Kidney capillary endothelial cell (primary cell): ENCODE measurements at places on chromosomes 7 and 10.

DNA sequence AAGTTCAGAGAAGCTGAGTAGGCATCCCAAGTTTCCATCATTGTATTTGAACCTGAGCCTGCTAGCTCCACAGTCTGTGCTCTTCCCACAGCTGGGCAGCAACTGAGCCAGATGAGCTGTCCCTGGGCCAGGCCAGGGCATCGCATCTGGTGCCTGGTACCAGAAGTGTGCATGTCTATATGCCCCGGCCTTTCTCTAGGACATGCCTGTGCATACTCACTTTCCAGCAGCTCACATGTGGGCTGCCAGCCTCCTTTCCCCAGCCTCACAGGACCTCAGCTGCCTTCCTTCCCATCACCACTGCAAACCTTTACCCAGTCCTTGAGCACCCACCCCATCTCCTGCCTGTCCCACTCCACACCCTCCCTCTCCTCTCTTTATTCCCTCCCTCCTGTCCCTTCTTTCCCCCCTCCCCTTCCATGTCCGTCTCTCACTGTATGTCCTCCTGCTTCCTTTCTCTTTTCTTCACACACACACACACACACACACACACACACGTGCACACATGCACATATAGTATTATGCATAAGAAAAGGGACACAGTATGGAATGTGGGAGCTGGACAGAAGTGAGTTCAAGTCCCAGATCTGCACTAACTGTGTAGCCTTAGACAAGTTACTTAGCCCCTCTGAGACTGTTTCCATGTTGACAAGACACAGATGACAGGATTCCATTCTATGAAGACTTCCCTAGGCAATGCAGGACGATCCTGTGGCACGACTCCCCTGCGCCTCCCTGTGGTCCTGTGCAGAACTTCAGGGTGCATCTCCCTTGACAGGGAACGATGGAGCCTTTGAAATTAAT, 10.9 kb downstream of the CDHR1 start:
- peak; percentile 36 for DNase-seq

DNA sequence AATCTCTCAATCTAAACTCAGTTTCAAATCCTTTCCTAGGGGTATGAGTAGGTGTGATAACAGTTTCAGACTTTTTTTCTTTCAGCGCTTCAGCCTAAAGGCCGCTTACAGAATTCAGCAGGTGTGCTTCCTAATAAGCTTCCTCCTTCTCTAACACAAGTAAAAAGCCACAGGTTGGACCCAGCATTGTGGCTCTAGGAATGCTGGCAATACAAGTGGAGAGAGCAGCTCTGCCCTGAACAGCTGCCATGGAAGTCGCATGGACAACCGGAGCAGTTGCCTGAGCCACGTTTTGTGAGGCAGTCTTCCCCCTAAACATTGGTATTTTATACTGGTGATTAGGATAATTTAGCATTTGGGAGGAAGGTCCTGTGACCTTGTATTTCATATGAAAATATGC, 83.5 kb downstream of the ST7 start:
- no peak for DNase-seq

DNA sequence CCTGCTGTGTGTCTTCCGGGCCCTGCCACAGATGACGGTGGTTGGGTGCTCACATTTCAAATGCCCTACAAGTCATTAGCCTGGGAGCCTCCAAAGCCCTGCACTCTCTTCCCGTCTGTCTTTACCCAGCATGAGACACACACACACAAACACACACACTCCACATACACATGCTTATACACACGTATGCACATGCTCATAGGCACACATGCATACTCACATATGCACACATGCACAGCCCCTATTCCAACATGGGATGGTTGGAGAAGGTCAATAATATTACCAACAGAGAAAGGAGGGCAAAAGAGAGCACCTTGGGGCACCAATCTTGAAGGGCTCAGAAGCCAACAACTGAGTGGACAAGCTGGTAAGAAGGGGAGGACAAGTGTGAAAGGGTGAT, 19.0 kb downstream of the SUN3 start:
- no peak for DNase-seq

GRCh38 chr7:21104124-21104500, 317.4 kb upstream of the SP8 start:
- no peak for DNase-seq

DNA sequence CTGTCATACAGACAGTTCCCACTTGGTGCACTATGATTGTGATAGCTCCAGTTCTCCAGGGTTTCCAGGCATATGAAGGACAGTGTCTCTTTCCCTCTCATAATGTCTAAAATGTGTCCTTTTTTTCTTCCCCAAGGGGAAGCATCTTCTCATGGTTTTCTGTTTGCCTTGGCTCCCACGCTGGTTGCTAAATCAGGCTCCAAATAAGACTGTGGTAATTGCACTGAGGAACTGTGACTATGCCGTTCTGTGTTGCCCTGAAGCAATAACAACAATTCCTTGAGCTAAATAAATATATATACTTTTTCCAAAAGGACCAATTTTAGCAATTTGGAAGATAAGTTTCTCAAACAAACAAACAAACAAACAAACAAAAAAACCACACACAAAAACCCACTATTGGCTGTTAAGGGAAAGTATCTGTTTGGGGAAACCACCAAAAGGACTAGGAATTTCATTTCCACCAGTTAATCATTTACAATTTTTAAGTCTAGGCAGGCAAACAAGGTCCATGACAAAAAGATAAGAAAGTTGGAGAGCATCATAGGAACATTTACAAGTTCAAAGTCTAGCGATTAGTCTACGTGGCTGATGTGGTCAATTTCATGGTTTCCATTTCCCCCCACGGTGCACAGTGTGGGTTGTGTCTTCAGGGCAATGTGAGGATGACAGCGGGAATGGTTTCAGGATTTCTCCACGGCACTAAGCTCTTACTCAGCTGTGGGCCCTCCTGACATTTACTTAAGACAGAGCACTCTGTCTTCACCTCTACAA, 62.4 kb downstream of the THNSL1 start:
- DNase-seq, result no peak

DNA sequence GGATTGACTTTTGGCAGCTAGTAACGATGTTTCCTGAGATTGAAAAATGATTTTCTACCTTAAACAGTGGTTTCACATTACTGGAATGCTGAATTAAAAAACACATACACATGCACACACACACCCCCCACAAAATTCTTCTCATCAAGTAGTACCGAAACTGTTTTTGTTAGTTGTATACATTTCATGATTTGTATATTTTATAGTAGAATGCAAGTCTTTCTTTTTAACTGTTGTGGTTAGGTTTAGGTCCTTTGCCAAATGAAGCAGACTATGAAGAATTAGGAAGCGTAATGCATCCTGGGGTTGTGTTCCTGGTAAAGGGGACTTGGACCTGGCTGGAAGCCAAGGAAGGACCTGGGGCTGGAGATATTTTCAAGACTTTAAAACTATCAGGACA, 505.8 kb downstream of the SUGCT start:
- no peak for DNase-seq

DNA sequence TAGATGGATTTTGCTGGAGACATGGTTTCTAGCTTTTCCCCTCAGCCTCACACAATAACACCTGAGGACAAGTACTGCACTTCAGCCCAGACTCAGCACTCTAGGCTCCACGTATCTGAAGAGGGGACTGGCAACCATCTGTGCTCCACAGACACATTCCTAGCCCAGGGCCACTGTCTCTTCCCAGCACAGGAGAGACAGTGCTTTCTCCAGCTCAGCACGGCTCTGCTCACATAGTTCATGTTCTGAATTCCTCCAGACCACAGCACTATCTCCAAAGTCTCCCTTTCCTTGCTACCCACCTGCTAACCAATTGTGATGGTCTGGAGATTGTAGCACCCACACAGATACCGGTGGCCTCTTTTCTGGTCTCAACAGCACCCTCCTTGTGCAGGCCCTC, 114.5 kb downstream of the HTR7 start:
- DNase-seq, result no peak

DNA sequence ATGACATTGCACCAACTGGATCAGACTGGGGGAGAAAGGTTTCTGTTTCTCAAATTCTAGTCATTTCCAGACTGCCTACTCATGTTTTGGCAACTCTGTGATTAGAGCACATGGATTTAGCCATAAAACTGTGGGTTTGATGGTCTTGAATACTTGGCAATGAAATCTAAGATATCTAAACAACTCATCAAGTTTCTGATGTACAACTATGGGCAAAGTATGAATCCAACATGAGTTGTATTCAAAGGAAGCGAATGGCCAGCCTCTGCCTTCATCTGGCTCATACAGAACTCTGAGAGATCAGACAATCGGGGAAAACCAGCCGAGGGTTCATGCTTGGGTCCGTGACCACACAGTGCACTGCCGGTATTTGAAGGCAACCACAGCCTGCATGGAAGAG, 144.3 kb downstream of the ADAM12 start:
- no peak for DNase-seq

DNA sequence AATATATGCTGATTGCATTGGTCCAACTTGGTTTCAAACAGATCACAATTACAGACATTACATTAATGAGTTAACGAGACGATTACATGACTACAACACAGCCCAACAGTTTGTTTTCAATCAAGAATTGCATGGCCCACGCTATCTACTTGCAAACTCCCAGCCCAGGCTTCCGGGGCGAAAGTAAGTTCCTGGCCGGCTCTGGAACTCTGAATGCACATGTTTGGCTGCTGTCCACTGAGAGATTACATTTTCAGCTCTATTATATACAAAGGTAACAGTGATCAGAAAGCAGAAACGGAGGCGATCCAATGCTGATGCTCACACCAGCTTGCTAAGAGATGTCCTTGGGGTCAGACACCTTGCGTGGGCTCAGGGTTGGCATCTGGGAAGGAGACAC, 206.3 kb downstream of the FANK1 start:
- no peak for DNase-seq
